T-helper 1 cell (primary cell): ENCODE measurements at places on chromosomes 7 and 10.
A peak's percentile ranks its signal among the peaks of the same experiment; 100 is the strongest.

DNA sequence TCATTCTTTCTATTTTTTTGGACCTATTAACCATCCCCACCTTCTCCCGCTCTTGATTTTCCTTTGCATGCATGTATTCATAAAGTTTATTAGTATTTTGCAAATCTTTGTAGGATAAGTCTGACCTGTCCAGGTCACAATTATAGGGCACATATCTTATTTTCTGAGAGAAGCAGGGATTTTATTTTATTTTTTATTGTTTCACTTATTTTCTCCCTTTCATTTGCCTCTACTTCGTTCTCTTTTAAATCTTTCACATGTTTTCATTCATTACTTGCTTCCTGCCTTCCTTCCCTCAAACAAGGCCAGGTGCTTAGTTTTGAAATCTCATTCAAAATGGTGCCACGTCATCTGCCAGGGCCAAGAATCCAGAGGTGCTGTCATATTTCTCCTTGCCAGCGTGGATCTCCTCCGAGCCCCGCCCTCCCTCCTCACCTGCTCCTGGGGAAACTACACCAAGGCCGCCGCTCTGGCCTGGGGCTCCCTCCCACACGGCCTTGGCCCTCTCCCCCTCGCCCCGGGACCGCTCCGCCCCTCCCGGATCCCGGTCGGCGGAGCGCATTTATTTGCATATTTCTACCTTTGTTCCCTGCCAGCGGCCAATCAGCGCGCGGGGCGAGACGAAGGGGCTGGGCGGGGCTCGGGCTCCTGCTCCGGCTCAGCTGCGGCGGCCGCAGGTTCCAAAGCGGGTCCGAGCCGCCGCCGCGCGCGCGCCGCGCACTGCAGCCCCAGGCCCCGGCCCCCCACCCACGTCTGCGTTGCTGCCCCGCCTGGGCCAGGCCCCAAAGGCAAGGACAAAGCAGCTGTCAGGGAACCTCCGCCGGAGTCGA lies at the start of gene TSPAN13:
Gene TSPAN13, plus strand, starts transcription at position 654 of the 830 bp plus-strand sequence. CDS start 213 bp downstream, outside the sequence.
- no peak for DNase-seq

DNA sequence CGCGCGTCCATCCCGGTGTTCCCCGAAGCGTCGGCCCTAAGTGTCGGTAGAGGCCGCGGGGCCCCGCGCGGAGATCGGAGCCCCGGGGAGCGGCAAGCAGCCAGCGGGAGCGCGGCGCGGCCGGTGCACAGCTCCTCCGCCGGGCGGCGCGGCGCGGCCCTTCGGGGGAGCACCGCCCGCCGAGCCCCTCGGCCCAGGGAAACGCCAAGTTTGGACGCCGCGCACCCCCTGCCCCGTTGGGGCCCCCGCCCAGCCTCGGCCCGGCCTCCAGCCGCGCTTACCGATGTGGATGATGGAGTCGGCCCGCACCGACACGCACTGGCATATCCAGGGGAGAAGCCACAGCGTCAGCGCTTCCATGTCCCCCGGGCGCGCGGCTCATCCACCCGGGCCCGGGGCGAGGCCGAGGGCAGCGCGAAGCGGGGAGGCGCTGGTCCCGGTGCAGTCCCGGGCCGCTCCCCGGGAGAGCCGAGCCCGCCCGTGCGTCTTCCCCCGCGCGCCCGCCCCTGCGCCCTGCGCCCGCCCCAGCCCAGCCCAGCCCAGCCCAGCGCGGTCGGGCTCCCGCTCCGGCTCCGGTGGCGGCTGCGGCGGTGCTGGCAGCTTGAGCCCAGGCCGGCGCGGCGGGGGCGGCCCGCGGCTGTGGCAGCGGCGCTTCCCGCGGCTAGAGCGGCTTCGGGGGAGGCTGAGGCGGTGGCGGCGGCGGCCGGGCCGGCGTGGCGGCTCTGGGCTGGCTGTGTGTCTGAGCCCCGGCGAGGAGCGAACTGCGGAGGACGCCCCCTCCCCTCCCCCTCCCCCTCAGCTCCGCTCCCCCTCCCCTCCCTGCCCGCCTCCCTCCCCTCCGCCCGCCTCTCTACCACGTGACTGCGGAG lies at the start of gene GRID1:
Gene GRID1, minus strand, starts transcription at position 763 of the 869 bp plus-strand sequence.
- no peak for DNase-seq

- peak; percentile 42 for DNase-seq
These were observed 24.7 kb downstream of the AOC1 start for GRCh38 chr7:150876817-150877526.

DNA sequence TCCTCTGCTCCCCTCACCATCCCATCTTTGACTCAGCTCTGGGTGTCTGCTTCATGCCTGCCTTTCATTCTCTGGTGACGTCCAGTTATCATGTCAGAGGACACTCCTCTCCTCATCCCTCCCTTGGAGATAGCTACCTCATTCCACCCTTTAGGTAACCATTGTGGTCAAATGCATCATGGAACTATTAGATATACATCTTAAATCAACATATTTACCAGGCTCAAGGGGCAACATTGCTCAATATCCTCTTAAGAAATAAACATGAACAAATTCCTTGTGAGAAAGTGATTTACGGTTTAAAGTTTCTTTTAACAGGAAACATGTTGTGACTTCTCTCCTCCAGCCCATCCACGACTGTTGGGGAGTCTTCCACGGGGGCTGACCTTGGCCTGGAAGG lies 511.6 kb upstream of the IGFBP3 start:
- no peak for DNase-seq

DNA sequence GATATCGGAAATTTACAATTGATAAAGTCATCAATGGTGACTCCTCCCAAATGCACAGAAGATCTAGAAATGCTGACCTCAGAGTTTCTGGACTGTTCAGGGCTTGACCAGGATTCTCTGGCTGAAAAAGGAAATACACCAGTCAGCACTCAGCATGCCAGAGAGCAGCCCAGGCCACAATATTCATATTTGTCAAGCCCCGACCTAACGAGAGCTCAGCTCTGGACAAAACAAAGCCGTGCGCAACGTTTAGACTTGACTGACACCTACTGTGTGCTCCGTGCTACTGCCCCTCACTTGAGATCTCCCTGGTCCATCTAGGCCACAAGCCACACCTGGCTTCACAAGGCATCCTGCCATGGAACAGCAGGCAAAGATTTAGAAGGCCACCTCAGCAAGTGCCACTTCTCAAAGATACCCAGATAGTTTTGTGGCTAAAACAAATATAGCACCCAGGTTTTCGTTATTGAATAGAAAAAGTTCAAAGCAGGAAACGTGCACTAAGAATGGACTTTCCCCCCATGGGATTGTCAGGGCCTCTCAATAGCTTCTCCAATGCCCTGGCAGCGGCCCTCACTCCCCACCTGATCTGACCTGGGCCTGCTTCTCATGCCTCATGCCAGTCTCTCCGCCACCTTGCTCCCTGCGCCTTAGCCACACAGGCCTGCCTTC lies 218.3 kb downstream of the FAM107B start:
- peak; percentile 27 for DNase-seq

DNA sequence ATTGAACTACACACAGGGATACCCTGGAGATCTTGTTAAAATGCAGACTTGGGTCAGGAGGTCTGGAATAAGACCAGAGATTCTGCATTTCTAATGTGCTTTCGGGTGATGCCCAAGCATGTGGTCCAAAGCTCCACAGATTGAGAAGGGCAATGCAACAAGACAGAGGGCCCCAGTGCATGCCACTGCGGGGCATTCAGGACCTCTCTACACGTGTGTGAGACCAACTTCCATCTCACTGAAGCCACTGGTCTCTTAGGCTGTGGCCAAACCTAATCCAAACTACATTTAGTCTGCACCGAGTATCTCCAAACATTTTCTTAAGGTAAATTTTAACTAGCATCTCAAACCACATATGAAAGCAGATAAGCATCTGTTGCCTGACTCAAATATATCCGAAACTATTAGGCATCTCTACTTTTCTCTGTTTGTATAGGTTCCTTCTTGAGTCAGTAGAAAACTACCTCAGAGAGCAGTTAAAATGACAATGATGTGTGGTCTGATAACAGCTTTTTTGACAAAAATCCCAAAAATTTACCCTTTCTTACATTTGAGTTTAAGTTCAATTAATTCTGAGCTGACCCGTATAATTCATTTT lies 107.5 kb downstream of the ELMO1 start:
- no peak for DNase-seq

GRCh38 chr7:130845581-130846085 lies 111.6 kb upstream of the KLF14 start:
- DNase-seq = no peak

DNA sequence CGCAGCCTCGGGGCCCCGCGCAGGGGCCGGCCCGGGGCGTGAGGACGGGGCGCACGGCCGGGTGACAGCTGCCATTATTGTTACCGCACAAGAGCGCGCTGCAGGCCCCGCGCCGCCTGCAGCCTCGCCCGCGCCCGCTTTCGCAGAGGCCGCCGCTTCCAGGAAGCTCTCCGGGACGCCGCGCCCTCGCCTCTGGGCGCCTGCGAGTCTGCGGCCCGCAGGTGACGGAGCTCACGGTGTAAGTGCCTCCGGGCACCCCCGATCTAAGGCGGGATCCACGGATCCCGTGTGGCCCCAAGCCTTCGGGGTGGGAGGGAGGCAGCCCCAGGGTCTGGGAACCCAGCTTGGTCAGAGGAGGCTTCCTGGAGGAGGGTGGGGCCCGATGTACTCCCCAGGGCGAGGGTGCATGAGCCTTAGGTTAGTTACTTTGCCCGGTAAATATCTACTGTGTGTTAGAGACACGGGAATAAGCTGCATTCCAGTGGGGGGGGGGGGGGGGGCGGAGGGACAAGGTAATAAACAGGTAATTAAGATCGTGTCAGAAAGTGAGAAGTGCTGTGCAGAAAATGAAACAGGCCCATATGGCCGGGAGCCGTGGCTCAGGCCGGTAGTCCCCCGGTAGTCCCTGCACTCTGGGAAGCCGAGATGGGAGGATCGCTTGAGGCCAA lies 638 bp downstream of the IQCE start:
- peak; percentile 26 for DNase-seq

- DNase-seq = no peak
These were observed 19.9 kb downstream of the ANTXRL start for GRCh38 chr10:46306516-46307184.

GRCh38 chr7:50983850-50984249 lies 201.2 kb upstream of the GRB10 start:
- DNase-seq = no peak

DNA sequence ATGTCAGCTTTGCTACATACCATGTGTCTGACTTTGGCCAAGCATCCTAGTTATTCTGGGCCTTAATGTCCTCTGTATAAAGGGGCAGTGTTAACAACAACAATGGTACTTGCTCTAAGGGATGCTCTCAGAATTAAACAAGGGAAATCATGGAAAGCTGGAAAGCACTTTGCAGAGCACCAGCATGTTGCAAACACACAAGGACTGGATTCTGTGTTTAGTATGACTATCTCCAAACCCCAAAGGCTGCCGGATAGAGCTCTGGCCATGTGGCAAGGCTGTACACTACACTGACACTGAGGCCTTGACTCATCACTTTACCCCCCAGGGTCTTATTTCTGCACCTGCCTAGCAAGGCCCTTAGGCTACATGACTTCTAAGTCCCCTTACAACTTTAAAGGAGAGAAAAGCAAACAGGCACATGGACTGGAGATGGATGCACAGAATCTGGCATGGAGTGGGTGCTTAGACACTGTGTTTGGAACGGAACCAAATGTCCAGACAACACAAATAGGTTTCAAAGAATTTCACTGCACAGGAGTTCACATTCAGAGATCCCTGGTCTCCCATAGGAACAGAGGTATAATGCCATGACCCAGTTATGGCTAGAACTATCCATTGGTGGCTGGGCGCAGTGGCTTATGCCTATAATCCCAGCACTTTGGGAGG lies 74.6 kb downstream of the FAM13C start:
- DNase-seq = no peak
